ENCODE measurements at places on chromosomes 6 and 20. TPM values are rescaled to one million over a fixed set of nuclear protein-coding genes. Genes with fewer than 3 reads are reported as not detected.
A peak's percentile ranks its signal among the peaks of the same experiment; 100 is the strongest.

- peak; percentile 7 for DNase-seq
These were observed 202.2 kb downstream of the TASP1 start for GRCh38 chr20:13436530-13436929.

- DNase-seq: no peak
These were observed 335.6 kb downstream of the PRL start for GRCh38 chr6:21961226-21961625.

- no peak for DNase-seq
These were observed 797 bp upstream of the GNRH2 start for GRCh38 chr20:3042625-3043024.

- DNase-seq: peak; percentile 97
These were observed 93.9 kb upstream of the BTN3A2 start for GRCh38 chr6:26270903-26271667.

GRCh38 chr6:1995636-1996035 is 249.8 kb downstream of the GMDS start:
- DNase-seq: no peak

IRAK1BP1 gene
- 0.28 TPM for total RNA-seq

LCA5 gene
- 0.29 TPM for total RNA-seq

GRCh38 chr6:3607599-3607998 is 143.9 kb downstream of the PXDC1 start:
- no peak for DNase-seq

DNA sequence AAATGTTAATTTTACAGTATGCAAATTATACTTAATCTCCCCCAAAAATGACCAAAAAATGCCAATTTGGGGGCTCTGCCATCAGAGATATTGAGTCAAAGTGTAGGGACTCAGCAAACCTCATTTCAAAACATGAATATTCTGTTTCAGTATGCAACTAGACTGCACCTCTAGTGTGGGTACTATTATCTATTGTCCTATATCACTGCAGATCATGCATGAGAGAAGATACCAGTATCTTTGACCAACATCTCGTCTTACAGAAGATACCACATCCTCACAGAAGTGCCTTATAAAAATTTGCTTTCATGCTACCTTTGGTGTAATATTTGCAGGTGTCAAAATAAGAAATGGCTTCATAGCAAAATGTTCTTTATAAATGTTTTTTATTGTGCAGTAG is 623.8 kb downstream of the TENT5A start:
- no peak for DNase-seq

DNA sequence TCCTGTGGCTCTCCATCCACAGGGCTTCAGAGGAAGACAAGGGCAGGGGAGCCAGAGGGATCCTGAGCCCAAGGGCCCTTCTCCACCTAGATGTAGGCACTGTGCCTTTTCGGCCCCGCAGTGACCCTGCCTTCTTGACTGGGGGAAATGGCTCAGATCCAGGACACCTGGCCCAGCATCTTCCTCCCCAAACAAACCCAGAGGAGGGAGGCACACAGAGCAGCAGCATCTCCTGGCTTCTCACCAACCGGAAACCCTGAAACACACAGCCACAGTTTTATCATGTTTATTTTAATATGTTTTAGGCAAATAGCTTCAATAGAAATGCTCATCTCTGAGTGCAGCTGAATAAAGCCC is 84.5 kb upstream of the LRFN2 start:
- DNase-seq: no peak

CASS4 gene
- not detected for total RNA-seq

C4A gene
- 1.9 TPM for total RNA-seq

GRCh38 chr6:157627195-157627966 is 195.7 kb upstream of the SNX9 start:
- DNase-seq: no peak

CLVS2 gene
- total RNA-seq: not detected

TULP4 gene
- total RNA-seq: 39.5 TPM

DNA sequence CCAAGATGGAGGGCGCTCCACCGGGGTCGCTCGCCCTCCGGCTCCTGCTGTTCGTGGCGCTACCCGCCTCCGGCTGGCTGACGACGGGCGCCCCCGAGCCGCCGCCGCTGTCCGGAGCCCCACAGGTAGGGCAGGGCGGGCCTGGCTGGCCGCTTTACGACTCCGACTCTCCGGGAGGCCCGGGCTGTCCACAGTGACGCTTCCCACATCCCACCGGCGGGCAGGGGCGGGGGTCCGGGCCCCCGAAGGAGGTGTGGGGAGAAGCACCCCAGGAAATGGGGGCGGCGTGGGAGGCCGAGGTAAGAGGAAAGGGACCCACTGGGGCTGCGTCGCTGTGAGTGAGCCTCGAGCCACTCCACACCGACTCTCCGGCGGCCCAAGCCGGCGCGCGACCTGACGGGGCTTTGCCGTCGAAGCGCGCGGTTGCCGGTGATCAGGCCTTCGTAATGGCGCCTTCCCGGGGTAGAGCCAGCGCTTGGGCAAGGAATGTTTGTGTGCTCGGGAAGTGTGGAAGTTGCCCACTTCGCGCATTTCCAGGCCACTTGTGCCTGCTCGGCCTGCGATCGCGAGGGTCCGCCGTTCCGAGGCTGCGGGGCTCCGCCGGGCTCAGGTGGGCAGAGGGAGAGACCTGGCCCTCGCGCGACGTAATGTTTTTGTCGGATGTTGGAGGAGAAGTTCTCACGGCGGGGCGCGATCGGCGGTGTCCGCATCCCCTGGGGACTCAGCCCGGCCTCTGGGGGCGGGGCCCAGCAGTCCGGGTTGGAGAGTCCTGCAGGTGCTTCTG is 427 bp downstream of the GINM1 start:
- peak; percentile 57 for DNase-seq

DNA sequence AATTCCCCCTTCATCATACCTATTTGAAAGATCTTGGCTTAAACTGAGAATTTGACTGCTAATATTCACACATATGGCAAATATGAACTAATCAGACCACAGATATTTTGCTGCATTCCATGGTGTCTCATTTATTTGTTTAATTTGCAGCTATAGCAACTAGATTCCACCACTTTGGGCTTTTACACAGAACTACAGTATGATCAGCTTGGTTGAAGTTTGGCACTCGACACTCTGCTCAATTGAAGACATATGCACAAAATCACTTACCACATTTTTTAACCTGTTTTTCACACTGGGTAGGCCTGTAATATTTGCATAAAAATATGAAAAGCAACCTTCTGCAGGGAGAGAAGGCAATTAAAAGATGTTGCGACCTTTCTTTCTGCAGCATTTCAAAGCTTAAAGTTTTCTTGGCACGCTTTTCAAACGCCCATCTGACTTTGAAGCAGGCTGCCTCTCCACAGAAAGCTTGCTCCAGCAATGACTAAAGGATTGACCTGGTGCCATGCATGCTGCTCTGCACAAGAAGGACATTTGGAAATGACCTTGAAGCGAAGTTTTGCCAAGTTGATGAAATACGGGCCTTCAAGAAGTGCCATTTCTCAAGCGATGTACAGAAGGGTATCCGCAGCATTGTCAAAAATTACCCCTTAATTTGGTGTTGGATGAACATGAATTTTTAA is 126.7 kb downstream of the AIG1 start:
- no peak for DNase-seq

DNA sequence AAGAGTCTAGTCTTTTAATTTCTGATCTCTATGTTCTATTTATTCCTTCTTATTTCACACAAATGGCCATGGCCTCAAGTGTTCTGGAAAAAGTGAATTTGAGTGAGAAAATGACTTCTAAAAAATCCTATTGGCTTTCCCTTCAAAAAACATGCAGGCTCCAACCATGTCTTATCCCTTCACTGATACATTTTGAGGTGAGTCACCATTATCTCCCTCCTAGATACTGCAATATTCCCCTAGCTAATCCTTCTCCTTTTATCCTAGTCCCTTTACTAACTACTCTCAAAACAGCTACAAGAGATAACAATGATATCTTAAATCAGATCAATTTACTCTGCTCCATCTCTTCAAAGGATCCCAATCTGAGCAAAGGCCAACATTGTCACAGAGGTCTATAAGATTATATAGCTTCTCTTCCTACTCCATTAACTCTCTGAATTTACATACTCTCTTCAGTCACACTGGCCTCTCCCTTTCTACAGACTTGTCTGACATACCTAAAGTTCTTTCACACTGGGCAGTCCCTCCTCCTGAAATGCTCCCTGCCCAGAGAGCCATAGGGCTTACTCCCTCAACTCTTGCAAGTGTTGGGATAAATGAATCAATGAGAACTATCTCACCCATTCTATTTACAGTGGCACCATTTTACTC is 129.2 kb downstream of the TENT5A start:
- DNase-seq: no peak

- no peak for DNase-seq
These were observed 67.9 kb downstream of the SGK1 start for GRCh38 chr6:134249759-134250602.

DNA sequence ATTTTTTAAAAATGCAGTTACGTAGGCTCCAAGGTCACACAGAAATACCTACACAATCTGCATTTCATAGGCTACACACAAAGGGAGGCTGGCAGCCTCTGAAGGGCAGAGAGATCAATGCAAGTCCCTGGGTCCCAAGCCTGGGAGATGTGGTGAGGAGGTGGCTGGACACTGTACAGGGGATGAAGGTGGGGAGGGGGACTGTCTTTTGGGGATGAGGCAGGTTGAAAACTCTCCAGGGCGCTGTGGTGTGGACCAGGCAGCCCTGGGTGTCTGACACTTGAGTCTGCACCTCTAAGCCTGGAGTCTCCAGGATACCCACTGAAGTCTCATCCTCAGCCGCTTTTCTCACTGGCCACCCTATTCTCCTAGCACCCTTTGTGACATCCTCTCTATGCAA is 24.5 kb downstream of the TXNDC5 start:
- DNase-seq: no peak

MMP24 gene
- 5.7 TPM for total RNA-seq

RFX6 gene
- total RNA-seq: 0.23 TPM

GRCh38 chr6:116268589-116269293 is 11.0 kb downstream of the TSPYL1 start:
- peak; percentile 80 for DNase-seq

DNA sequence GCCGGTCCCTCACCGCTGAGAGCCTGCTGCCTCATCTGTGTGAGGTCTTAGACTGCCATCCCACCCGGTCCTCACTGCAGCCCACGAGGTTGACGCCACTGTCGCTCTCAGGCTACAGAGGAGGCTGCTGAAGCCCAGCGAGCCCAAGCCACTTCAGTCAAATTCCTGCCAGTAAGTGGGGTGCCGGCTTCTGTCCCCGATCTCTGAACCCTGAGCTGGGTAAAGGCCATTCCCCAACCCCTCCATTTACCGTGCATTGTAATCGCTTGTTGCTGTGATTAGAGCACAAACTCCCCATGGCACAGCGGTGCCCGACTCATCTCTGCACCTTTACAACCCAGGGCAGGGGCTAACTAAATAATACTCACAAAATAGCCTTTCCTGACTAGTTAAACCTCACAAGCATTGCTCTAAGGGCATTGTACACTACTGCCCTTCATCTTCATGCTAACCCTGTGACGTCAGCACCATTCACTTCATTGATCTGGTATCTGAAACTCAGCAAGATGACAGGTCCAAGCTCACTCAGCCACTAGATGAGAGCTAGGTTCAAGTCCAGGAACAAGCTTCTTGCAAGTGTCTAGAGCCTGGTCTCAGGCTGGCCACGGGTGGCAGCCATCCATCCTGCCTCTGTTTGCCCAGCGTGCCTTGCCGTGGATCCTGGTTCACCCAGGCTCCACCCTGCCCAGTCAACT is 122.7 kb downstream of the BCAS1 start:
- DNase-seq: no peak

GPLD1 gene
- total RNA-seq: 0.10 TPM

PAX1 gene
- not detected for total RNA-seq

BTN3A1 gene
- 4.5 TPM for total RNA-seq

LY6G5C gene
- 2.1 TPM for total RNA-seq

CDH4 gene
- total RNA-seq: not detected

- DNase-seq: peak; percentile 57
These were observed 646.5 kb upstream of the NOX3 start for GRCh38 chr6:156102129-156102528.

ME1 gene
- total RNA-seq: 8.9 TPM

GRCh38 chr6:103885446-103885845 is 974.3 kb downstream of the HACE1 start:
- DNase-seq: no peak

DNA sequence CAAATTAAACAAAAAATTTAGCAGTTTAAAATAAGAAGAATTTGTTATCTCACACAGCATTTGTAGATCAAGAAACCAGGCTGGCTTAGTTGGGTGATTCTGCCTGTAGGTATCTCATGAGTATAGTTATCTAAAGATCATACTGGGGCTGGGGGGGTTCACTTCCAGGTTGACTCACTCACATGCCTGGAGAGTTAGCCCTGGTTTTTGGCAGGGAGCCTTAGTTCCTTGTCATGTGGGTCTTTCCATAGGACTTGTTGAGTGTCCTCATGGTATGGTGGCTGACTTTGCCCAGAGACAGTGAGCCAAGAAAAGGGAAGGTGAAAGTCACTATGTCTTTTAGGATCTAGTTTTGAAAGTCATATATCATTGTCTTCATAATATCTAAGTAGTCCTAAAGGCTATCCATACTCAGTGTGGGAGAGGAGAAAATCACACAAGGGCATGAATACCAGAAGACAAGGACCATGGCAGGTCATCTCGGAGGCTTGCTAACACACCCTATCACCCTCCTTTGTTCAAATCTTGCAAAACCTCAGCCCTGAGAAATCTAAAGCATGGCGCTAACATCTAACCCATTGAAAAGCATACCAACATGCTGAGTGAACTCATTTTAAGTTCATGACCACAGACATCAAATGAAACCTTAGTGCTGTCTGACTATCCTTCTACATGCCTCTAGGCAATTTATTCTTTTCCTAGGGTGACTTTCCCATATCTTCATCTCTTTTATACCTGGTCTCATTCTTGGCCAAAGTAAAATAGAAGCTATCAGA is 39.2 kb downstream of the CYP24A1 start:
- DNase-seq: peak; percentile 64

- DNase-seq: no peak
These were observed 14.0 kb downstream of the NRN1 start for GRCh38 chr6:5992551-5993225.

CFB gene
- total RNA-seq: 2.6 TPM

DNA sequence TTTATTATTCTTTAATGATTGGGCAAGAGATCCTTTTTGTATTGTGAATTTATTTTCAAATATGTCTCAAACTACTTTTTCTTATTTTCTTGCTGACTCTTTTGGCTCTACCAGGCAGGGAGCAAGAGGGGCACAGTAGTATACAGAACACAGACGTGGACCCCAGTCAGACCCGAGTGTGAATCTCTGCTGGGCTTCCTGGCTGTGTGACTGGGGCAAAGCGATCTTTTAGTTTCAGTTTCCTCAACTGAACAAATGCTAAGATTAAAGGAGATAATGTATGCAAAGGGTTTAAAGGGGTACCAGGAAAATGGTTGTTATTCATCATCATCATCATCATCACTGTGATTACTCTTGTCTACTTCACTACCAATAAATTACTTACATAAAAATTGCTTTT is 317.5 kb downstream of the HIVEP2 start:
- DNase-seq: no peak

RIPPLY2 gene
- total RNA-seq: not detected
